ENCODE measurements at places on chromosomes 1 and 21.

DNA sequence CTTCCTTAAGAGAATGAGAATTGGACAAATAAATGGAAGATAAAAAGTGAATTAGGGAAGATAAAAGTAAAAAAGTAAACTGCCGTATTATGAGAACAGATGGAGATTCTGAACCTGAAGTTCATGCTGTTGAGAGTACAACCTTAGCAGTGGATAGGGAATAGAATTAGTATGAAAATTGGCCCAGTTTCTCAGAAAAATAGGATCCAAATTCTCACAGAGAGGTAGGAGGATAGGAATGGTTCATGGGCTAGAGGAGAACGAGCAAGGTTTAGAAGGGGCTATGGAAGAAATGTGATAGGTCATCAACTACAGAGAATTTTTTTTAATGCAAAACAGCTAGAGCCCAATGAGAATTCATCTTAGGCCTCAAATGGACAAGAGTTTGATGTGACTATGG is 42.3 kb downstream of the COL24A1 start:
- no peak for DNase-seq

GRCh38 chr1:90486996-90487395 is 230.1 kb downstream of the BARHL2 start:
- DNase-seq = no peak

- no peak for DNase-seq
Observed at GRCh38 chr1:107572674-107573211, 392.2 kb downstream of the VAV3 start.

DNA sequence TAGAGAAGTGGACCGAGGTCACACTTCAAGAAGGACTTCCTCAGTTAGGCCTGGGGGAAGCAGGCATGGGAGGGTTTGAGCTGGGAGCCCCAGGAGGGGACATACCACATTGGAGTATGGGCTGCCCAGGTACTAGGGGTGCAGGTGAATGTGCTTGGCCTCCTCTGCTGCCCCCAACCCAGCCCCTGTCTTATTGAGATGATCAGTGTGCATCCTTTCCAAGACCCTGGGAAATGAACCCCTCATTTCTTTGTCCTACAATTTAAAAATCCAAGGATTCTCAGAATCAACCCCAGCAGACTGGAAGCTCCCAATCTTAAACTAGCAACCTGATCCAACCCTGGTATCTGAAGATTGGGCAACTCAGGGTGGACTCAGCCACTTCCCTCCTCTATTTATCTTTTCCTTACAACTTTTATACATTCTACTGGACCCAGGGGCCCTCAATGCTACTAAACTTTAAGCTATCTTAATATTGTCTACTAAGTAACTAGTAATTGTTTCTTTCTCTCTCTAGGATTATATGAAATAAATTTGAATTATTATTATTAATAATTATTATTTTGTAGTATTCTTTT is 9.1 kb downstream of the MEX3A start:
- DNase-seq = no peak

DNA sequence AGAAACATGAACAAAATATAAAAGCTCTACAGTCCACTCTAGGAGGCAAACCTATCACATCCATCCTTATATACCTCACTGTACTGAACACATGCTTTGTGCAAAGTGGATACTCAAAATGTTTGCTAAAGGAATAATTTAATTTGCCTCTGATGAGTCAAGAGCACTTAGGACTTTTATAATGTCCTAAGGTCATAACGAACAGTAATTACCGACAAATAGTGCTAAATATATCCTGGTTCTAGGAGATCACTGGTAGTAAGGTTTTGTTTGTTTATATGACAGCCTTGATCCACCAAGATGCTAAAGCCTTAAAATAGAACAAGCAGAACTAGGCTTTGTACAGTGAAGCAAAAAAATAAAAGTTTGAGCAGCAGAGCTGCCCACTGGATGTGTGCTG is 70.6 kb downstream of the GADD45A start:
- no peak for DNase-seq

DNA sequence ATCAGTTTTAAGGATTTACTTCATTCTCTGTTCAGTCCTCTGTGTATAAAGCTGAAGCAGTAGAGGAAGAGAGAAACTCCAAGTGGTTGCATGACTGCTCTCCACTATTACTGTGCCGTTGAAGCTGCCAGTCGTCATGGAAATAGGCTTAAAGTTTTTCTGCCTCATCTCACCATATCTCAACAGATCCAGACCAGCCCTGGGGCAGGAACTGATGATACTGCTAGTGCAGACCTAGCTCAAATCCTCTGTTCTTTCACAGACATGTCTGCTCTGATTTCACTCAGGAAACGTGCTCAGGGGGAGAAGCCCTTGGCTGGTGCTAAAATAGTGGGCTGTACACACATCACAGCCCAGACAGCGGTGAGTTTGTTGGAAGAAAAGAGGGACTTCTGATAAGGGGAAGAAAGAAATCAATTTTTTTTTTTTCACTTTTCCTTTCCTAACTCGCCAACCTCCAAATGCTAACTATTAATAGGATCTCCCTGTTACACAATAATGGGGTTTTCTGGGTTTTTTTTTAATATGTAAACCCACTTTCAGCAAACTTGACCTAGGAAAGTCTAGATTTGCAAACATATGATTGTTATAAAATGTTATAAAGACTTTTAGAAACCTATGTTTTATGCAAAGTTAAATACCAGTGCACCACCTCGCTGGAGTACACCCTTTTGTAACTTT is 22.2 kb upstream of the STRIP1 start:
- no peak for DNase-seq

DNA sequence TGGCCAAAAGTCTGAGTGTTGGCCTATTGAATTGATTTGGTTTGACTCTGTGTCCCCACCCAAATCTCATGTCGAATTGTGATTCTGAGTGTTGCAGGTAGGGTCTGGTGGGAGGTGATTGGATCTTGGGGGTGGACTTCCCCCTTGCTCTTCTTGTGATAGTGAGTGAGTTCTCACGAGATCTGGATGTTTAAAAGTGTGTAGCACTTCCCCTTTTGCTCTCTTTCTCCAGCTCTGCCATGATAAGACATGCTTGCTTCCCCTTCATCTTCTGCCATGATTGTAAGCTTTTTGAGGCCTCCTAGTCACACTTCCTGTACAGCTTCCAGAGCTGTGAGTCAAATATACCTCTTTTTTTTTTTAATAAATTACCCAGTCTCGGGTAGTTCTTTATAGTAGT is 297.1 kb upstream of the ZRANB2 start:
- no peak for DNase-seq

GRCh38 chr1:42259739-42260064 is 75.3 kb downstream of the FOXJ3 start:
- no peak for DNase-seq

DNA sequence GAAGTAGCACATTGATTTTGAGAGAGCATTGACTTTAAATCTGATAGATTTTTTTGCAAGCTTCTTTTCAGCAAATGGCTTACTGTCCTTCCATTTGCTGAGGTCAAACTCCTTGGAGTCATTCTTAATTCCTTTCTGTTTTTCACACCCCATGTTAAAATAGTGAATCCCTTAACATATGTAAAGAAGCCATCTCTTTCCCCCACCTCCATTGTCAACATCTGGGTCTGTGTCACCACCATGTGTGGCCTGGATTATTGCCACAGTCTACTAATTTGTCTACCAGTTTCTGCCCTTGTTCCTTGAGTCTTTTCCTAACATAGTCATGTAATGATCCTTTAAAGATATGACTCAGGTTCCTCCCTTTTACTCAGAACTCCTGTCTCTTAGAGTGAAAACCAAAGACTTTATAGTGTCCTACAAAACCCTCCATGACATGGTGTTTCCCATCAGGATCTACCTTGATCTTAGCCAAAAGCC is 104.7 kb downstream of the ST6GALNAC3 start:
- no peak for DNase-seq

DNA sequence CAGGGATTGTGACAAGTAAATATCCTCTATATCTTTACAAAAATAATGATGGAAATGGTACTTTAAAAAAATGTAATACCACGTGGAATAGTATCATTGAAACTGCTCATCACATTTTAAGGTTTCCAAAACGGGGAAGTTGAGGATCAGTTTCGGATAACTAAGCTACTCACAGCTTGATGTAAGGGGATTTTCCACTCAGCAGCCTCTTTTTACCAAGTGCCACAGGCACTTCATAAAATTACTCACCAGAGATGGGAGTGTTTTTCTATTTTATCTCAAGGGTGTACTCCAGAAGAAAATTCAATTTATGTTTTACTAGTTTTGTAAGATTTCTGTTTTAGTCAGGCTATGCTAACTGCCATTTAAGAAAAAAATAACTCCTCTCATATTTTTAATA is 91.7 kb downstream of the TPR start:
- no peak for DNase-seq

DNA sequence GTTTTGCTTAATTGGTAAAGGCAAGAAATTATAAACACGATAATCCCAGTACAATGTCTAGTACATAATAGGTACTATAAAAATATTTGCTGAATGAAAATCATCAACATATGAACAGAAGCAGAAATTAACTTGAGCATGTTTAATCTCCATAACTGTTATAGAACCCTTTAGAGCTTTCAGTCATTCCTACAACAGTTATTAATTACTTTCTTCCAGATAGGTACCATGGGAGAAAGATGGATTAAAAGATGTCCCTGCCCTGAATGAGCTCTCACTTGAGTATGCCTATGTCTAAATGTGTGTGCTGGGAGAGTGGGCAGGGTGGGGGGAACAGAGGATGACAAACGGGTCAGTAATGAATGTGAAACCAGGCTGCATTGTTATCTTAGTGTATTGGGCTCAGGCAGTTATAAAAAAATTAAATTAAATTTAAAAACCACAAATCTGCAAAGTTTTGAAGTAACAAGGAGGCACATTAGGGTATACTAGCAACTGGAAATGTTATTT is 2.4 kb downstream of the EPS15 start:
- DNase-seq = no peak

DNA sequence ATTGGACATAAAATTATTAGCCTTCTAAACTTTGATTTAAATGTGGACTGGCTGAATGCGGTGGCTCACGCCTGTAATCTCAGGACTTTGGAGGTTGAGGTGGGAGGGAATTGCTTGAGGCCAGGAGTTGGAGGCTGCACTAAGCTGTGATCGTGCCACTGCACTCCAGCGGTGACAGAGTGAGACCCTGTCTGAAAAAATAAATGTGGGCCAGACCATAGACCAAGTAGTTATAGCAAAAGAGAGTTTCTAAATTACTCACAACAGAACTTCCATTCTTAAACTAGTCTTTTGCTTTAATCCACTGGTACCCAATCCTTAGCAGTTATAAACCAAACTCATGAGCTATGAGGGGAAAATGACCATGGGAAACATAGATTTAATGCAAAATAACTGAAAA is 35.2 kb downstream of the RAP1A start:
- DNase-seq = no peak

- no peak for DNase-seq
Observed at GRCh38 chr1:39324888-39325287, 120.4 kb downstream of the MACF1 start.

DNA sequence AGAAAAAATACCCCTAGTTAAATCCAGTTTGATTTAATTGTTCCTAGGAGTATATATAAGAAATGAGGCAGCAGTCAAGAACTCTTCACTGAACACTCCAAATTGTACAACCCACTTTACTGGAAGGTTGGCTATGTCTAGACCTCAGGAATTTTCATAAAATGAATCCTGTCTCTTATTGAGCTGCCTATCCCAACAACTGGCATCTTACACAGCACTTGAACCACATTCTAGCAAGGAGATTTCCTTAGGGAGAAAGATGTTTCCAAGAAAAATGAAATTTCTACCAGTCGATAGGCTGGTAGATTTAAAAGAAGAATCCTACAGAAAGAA is 16.3 kb downstream of the RNF19B start:
- DNase-seq = no peak

DNA sequence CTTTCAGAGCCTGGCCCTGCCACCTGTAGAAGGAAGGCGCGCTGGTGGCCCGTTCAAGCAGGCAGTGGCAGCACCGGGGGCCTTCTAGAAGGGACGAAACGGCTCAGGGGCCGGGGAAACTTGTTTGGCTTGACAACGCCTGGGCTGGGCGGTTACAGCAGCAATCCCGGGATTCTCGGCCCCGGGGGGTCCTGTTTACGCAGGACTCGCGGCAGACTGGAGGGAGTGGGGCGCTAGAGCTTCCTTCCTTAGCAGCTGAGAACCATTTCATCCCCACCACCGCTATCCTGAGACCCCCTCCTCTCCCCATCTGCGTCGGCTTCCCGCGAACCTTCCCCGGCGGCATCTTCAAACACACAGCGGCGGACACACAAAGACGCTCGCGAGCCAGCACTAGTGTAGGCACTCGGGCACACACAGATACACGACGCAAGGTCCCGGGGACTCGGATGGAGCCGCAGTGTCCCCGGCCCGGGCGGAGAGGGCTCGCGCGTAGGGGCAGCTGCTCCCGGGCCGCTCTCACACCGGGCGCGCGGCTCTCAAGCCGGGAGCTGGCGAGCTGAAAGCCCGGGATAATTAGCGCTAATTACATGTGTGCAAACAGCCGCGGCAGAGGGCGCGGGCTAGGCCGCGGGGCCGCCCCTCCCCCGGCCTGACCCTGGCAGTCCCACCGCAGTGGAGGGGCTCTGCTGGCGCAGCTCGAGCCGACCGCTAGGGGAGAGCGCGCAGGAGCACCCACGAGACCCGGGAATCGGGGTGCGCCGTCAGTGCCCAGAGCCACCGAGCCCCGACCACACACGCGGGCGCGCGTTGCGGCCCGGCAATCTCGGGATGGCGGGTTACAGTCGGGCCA is 271.4 kb downstream of the FOXD2 start:
- DNase-seq = peak; percentile 66

GRCh38 chr1:226126824-226127569 is 59.5 kb downstream of the ACBD3 start:
- peak; percentile 42 for DNase-seq

GRCh38 chr1:38289034-38289433 is 242.4 kb upstream of the POU3F1 start:
- DNase-seq = no peak

- DNase-seq = no peak
Observed at GRCh38 chr1:933603-933940, 9.8 kb downstream of the SAMD11 start.

GRCh38 chr1:231494439-231495110 is 33.9 kb upstream of the TSNAX start:
- DNase-seq = no peak

GRCh38 chr1:41344708-41345159 is 16.5 kb upstream of the FOXO6 start:
- no peak for DNase-seq

DNA sequence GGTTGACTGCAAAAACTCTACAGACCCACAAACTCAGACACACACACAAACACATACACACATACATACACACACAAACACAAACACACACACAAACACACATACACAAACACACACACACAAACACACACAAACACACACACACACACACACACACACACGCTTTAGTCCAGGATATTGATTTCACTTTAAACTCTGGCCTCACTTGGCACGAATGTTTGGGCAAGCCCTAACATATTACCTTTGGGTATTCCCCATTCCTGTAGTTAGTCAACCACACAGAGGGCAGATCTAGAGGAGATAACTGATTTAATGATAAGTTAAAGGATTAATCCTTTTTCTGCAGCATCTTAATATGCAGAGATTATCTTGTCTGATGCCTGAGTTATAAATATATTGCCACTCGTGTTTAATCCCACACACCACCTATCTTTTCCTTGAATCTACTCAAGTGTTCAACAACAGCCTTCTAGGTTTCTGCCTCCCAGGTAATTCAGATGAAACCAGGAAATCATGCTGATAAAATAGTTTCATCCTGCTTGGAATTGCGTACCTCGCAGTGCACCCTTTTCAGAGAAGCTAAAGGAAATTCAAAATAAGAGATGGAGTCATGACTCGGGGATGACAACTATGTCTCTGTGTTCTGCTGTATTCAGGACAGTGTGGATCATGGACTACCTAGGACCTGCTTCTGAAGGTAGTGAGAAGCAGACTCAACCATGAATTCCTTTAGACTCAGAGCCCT is 14.5 kb upstream of the RUNX1 start:
- DNase-seq = no peak

GRCh38 chr1:214566158-214567104 is 15.0 kb upstream of the PTPN14 start:
- DNase-seq = no peak

All from activated effector memory CD4-positive, alpha-beta T cell treated with anti-CD3 and anti-CD28 coated beads, Interleukin-2, amount 50 U/mL, for 16 hours (primary cell).